ENCODE measurements at places on chromosomes 3 and 15. TPM values are rescaled to one million over a fixed set of nuclear protein-coding genes. Genes with fewer than 3 reads are reported as not detected.

Gene TMC3
- total RNA-seq: not detected

Gene SOX2
- total RNA-seq: not detected

Gene SLC12A8
- 33.0 TPM for total RNA-seq

Gene REC114
- not detected for total RNA-seq

Gene SCG3
- not detected for total RNA-seq

Gene TNNC1
- total RNA-seq: 0.36 TPM

Gene FGD5
- total RNA-seq: under 0.01 TPM

Gene C3orf52
- 4.0 TPM for total RNA-seq

Gene SLC28A1
- total RNA-seq: not detected

Gene OR4F15
- total RNA-seq: not detected

Gene GJD2
- total RNA-seq: not detected

Gene EPHB3
- total RNA-seq: 4.1 TPM

Gene PLA2G4F
- total RNA-seq: not detected

Gene GPD1L
- 11.5 TPM for total RNA-seq

Gene TCAIM
- total RNA-seq: 28.9 TPM

Gene GNAT1
- not detected for total RNA-seq

Gene ZBED2
- total RNA-seq: under 0.01 TPM

Gene FEZF2
- not detected for total RNA-seq

Gene CHST2
- total RNA-seq: 16.5 TPM

Gene CA12
- total RNA-seq: 114 TPM

Gene ADPGK
- total RNA-seq: 58.3 TPM

Gene NR2F2
- total RNA-seq: 13.0 TPM

Gene DISP2
- total RNA-seq: 0.36 TPM

Gene XCR1
- not detected for total RNA-seq

Gene RAD51
- 1.8 TPM for total RNA-seq

Gene CDHR4
- not detected for total RNA-seq

Gene MUC20
- 0.36 TPM for total RNA-seq

Gene MST1R
- 0.72 TPM for total RNA-seq

Gene CLDN16
- total RNA-seq: under 0.01 TPM

Gene IL5RA
- not detected for total RNA-seq

Gene SLC12A1
- not detected for total RNA-seq

Gene GPR160
- total RNA-seq: 0.29 TPM

Gene FBXO40
- total RNA-seq: not detected

Gene MRAS
- 80.7 TPM for total RNA-seq

Gene FBXL2
- 23.6 TPM for total RNA-seq

Gene CLN6
- 20.3 TPM for total RNA-seq

Gene CPN2
- 0.29 TPM for total RNA-seq

Gene ABHD17C
- 11.5 TPM for total RNA-seq

Gene GCNT3
- total RNA-seq: 0.72 TPM

Gene CGNL1
- 1.1 TPM for total RNA-seq

Gene CISH
- total RNA-seq: 1.2 TPM

Gene PROS1
- total RNA-seq: 87.5 TPM

Gene STRA6
- total RNA-seq: 0.36 TPM

Gene PLCB2
- under 0.01 TPM for total RNA-seq

Gene TM4SF1
- total RNA-seq: 210 TPM

Gene GABRA5
- total RNA-seq: not detected

Gene HYAL1
- under 0.01 TPM for total RNA-seq

Gene MINDY2
- 19.9 TPM for total RNA-seq

Gene LRRC2
- 4.7 TPM for total RNA-seq

Gene LRRC3B
- total RNA-seq: not detected

Gene GOLGA6D
- total RNA-seq: not detected

Gene NMNAT3
- 0.59 TPM for total RNA-seq

Gene POPDC2
- total RNA-seq: 1.1 TPM

Gene ATG3
- 67.2 TPM for total RNA-seq

Gene SLC22A13
- total RNA-seq: 0.29 TPM

Gene PROK2
- not detected for total RNA-seq

Gene ATRIP
- total RNA-seq: 5.0 TPM

Gene THSD4
- 15.6 TPM for total RNA-seq

Gene GPR149
- not detected for total RNA-seq
